ENCODE measurements at places on chromosomes 2 and 18.

GRCh38 chr2:126715576-126716406, 59.8 kb downstream of the GYPC start:
- DNase-seq, result no peak

GRCh38 chr18:59272891-59273758, at the start of gene RAX:
TSS of gene RAX (minus strand) at chr18:59273454. CDS start at chr18:59273206, 248 bp downstream.
- no peak for DNase-seq

DNA sequence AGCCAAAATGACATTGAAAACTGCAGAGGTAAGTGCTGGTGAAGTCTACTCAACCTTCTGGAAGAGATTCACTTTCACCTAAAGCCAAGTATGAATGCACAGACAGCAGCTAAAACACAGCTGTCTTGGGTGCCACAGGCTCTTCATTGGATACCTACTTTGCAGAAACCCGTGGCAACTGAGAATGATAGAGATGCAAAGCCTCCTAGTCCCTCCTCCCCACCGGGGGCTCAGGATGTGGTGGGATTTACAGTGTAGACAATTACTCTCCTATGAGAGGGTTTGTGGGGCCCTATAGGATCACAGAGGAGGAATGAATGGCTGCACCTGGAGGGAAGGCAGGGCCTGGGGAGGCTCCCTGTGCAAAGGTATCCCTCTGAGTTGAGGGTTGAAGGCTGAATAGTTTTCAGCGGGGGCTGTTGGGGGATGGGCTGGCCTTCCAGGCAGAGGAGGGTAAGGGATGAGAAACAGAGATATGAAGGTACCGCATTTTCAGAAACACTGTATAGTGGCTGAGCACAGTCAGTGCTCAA, 131.6 kb downstream of the RNF144A start:
- no peak for DNase-seq

DNA sequence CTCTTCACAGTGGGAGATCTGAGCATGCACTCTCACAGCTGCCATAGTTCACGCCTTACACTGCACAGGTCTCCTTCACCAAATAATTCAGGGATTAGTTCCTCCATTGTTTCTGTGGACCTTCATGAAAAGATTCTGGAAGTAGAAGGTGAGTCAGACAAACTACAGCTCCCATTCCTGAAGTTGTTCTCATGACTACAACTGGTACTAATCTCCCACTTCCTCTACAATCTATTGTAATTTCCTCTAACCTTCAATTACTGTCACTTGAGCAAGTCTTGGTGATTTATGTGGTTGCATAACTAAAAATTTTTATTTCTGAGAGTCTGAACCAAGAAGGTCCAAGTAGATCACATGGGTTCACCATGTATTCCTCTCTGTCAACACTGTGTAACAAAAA, 128.7 kb downstream of the XIRP2 start:
- no peak for DNase-seq

DNA sequence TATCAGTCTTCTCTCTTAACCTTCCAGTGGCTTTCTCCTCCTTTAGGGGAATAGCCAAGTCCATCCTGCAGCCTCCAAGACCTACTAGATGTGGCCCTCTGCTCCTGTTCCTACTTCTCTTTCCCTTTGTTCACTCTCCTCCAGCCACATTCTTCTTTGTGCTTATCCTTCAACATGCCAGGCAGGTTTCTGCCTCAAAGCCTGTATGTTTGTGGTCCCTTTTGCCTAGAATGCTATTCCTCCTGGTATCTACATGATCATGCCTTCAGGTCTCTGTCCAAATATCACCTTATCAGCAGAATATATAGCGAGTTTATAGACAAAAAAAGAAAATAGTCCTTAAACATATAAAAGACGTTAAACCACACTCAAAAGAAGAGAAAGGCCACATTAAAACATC, 5.5 kb downstream of the LYG2 start:
- DNase-seq, result no peak

GRCh38 chr2:158969715-158970240, 1.3 kb downstream of the TANC1 start:
- no peak for DNase-seq

- no peak for DNase-seq
Measured at GRCh38 chr2:182404092-182404491, 22.7 kb downstream of the PDE1A start.

GRCh38 chr2:225597911-225598310, 198.4 kb downstream of the NYAP2 start:
- no peak for DNase-seq

GRCh38 chr2:118774458-118775133, 72.9 kb downstream of the EN1 start:
- DNase-seq, result no peak
